ENCODE measurements at places on chromosomes 11 and 22.

GRCh38 chr11:129489249-129489648 is 113.6 kb downstream of the BARX2 start:
- no peak for DNase-seq

- DNase-seq = no peak
These were observed 667.3 kb downstream of the OPCML start for GRCh38 chr11:132864811-132865576.

GRCh38 chr22:19874307-19875060 is 19.8 kb upstream of the GNB1L start:
- DNase-seq = no peak

- DNase-seq = no peak
These were observed 26.8 kb upstream of the RTL6 start for GRCh38 chr22:44524806-44525205.

DNA sequence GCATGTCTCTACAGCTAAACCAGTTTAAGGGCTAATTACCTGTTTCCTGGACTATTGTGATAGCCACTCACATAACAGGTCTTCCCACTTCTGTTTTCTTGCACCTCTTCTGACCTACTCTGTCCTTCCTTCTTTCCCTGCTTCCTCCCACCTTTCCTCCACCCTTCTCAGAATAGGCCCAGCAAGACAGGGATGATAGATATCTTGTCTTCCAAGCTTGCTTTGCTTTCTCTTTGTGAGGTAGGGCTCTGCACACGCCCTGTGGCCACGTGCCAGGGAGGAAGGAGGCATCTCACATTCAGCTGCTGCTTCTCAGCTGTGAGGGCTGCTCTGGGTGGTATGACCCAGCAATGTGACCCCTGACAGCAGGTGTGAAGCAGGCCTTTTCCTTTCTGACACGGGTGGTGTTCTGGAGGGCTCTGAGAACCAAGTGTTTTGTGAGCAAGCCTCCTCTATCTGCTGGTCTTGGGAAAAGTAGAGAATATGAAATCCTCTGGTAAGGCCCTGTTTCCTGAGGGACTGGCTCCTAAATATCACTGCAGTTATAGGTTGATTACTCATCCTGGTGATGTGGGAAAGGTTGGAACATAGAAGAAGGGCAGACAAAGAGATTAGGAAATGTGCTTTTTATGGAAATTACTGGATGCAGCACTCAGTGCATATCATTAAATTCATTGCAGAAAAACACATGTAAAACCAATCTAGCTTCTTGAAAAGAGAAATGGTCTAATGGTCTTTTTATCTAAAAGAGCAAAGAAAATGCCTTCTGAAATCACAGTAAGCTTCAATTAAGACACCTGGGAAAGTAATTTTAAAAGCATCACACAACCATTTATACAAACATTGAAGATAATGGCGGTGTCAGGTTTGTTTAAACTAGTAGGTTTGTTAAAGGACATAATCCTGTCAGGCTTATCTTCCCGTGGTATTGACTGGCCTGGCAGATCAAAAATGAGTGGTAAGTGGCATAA is 8.5 kb downstream of the AMOTL1 start:
- DNase-seq = peak; percentile 76

DNA sequence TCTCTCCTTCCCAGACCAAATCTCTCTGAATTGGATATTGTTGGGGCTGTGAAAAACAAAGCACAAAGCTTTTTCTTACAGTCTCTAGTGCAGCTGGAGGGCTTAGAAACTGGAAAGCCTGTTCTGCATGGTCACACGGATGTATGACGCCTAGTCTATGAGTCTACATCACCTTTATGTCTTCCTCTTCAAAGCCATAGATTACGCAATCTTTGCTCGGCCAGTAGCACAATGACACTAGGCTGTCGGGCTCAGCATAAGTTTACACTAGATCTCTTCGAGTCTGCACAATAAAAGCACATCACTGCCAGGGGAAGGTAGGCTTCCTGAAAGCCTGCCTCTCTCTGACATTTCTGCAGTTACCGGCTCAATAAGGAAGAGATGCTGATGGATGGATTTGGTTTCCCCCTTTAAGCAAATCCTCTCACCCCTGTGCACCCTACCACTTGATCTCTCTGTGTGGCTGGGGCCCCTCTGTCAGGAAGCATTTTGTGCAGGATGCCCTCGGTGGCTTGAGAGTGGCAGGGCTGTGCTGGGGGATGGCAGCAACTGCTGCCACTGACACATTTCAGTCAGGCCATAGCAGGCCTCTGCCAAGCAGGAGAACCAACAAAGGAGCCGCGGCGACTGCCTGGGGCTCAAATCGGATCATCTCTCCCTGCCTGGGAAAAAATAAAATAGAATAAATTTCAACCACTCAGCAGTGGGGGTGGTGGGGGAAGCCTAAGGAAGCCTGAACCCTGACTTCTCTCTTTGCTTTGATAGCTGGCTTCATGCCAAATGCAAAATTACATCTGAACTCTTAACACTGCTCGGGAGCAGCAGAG is 1272.8 kb downstream of the LRRC4C start:
- no peak for DNase-seq

GRCh38 chr11:21552911-21553310 is 640.0 kb upstream of the ANO5 start:
- no peak for DNase-seq

DNA sequence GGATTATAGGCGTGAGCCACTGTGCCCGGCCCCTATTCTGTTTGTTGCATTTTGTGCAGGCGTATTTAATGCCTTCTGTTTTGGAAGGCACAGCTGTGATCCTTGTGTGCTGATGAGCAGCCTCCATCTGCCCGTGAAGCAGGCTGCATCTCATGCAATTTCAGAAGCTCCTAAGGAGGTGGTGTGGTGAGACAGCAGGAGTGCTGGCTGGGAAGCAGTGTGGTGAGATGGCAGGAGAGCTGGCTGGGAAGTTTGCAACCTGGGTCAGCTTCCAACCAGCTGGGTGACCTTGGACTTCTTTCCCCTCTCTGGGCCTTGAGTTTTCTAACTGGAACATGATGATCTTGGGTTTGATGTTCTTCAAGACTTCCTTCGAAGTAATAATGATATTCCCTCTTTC is 525.1 kb downstream of the TBC1D22A start:
- no peak for DNase-seq

DNA sequence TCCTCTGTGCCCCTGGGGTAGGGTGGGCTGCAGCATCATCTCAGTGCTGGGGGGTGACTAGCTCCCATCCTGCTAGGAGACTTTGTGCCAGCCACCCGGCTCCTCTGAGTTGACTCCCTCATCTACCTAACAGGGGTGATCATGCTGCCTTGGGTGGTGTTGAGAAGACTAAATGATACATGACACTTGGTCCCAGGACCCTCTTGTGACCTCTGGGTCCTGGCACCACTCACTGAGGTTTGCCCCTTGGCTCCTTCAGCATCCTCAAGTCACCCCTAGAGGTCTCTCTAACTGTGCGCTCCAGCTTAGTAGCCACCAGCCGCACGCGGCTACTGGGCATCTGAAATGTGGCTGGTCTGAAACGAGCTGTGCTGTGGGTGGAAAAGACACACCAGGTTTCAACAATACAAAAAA is 72.1 kb downstream of the LRRC32 start:
- peak; percentile 56 for DNase-seq

DNA sequence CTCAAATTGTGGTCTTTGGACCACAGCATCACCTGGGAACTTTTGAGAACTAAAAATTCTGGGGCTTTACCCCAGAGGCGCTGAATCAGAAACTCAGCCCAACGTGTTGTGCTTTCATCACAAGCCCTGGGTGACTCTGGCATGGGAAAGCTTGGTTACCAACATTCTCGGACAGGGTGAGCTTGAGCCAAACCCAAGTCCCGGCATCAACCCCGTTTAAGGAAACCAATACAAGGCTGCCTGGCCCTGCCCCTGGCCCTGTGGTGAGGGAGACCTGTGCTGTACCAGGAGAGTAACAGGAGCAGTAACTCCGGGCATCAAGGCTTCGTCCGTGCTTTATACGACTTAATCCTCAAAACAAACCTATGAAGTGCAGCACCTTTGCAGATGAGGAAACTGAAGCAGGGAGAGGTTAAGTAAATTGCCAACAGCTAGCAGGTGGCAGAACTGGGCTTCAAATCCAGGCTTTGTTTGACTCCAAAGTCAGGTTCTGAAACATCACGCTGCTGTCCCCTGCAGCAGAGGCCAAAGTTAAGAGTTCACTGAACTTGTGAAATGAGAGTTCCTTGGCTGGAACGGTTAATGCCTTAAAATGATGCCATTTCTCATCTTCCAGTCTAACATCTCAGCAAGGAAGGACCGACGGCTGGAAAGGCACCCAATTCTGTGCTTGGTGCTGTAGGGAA is 64.1 kb upstream of the BID start:
- DNase-seq = no peak

GRCh38 chr22:19182472-19183157 is 4.1 kb upstream of the SLC25A1 start:
- no peak for DNase-seq

DNA sequence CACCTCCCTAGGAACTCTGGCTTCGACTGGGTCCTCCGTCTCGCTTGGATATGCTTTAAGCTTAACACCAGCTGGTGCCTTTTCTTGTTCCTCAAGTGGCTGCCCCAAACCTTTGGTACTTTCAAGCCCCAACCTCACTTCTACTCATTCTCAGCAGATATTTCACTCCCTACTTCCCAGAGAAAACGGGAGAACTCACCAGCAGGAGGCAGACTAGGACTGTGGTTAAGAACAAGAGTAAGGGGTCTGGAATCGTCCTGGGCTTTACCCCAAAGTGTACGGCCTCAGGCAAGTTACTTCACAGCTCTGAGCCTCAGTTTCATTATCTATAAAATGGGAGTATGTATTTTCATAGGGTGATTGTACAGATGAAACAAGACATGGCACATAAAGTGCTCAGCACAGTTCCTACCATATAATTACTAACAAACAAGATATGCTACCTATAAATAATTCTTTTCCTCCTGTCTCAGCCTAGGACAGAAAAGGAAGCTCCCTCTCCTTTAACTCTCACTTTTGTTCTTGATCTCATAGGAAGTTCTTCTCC is 37.8 kb downstream of the PAMR1 start:
- peak; percentile 56 for DNase-seq

DNA sequence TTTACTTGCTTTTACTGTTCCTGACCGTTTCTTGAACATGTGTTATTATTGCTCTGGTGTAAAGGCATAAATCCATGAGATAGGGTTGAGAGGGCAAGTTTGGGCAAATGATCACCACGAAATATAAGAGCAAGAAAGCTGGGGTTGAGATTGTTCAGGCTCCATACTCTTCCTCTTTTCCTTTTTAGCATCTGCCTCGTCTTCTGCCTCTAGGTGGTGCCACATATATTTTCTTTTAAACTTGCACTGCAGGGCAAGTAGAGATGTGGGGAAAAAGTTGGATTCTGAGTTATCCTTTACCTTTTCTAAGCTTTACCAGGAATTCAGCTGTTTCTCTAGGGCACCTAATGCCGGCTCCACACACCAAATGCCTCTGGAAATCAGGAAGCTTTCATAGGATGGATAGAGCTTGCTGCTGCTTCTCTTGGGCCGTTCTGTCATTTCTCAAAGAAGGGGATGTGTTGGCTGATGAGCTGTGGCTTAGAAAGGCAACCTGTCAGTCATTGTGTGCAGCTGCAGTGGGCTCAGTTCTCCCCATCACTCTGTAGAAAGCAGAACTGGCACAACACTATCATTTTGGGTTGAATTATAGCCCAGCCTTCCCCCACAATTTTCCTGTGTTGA is 98.2 kb downstream of the LDLRAD3 start:
- DNase-seq = peak; percentile 27

DNA sequence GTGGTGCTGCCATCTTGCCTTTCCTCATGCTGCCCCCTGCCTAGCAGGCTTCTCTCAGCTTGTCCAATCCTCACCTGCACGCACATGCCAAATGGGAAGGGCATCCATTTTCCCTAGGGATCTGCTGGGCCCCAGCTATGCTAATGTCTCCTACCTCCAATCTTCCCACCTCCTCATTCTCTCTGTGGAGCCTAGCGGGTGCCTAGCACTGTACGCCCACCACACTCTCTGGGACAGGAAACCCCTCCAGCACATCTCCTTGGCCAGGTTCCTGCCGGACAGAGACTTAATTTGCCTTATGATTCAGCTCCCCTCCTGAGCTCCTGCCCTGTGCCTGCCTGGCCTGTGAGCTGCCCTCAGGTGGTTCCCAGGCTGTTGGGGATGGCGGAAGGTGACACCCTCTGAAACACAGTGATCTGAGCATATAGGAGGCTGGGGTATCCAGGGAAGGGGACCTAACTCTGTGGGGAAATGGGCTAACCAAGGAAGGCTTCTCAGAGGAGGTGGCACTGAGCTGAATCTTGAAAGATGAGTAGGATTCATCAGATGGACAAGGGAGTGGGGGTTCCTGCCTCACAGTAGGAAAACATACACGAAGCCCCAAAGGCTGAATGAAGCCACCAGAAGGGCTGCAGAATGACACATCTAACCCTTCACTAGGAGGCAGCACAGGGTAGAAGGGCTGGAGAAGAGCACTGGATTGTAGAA is 79.2 kb upstream of the WNT11 start:
- DNase-seq = no peak

DNA sequence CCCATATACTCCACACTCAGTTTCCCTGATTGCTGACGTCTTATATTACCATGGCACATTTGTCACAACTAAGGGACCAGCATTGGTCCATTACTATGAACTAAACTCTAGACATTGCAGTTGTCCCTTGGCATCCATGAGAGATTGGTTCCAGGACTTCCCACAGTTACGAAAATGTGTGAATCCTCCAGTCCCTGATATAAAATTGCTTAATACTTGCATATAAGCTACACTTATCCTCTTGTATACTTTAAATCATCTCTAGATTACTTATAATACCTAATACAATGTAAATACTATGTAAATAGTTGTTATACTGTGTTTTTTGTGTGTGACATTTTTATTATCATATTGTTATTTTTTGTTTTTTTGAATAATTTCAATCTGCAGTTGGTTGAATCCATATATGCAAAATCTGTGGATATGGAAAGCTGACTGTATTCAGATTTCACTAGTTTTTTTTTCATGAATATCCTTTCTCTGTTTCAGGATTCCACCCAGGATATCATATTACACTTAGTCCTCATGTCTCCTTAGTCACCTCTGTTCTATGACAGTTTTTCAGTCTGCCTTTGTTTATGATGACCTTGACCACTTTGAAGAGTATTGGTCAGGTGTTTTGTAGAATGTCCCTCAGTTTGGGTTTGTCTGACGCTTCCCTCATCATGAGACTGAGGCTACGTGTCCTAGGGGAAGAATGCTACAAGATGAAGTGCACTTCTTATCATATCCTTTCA is 55.3 kb downstream of the INSC start:
- peak; percentile 27 for DNase-seq

- DNase-seq = no peak
These were observed 1338.4 kb downstream of the TBC1D22A start for GRCh38 chr22:48100685-48101417.

GRCh38 chr11:109308551-109308950 is 113.4 kb upstream of the C11orf87 start:
- no peak for DNase-seq

DNA sequence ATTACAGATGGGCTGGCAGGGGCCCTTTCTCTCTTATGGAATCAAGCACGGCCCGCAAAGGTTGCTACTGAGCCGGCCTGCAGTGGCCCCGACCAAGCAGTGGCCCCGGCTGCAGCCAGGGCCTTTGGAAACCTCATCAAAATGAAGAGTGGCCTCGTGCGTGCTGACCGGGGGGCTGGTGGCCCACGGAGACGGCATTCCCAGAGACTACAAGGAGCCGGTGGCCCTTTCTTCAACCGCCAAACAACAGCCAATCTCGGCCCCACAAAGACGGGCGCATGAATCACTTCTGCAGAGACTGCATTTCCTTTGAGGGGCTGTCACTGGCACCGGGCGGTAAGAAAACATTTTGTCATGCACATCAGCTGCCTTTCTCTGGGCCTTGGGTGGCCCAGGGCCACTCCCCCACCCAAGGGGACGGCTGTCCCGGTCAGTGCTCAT is 43.1 kb upstream of the FGF3 start:
- no peak for DNase-seq
